SK-N-SH (cell line): ENCODE measurements at places on chromosomes 13 and 19. TPM values are rescaled to one million over a fixed set of nuclear protein-coding genes. Genes with fewer than 3 reads are reported as not detected.

The CYP4F2 gene
- 0.11 TPM in 1 of 2 replicates, not detected in the other for polyA plus RNA-seq

DNA sequence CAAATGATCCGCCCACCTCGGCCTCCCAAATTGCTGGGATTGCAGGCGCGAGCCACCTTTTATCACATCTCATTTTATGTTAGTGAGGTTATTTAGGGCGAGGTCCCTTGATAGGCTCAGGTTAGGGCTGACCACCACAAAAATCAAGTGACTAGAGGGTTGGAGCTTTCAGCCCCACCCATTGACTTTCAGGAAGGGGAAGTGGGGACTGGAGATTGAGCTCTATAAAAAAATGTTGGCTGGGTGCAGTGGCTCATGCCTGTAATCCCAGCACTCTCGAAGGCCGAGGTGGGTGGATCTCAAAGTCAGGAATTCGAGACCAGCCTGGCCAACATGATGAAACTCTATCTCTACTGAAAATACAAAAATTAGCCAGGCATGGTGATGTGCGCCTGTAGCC lies 20.1 kb downstream of the FPR3 start:
- DNase-seq, result no peak

- peak; percentile 78 for DNase-seq
These were observed 935 bp downstream of the LRP3 start for GRCh38 chr19:33194886-33195644.

DNA sequence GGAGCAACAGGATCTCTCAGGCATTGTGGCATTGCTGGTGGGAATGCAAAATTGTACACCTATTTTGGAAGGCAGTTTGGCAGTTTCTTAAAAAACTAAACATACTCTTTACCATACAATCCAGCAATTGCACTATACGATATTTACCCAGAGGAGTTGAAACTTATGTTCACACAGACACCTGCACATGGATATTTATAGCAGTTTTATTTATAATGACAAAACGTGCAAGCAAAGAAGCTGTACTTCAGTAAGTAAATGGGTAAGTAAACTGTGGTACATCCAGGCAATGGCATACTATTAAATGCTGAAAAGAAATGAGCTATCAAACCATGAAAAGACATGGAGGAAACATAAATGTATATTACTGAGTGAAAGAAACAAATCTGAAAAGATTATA lies 71.6 kb upstream of the UBAC2 start:
- no peak for DNase-seq

- DNase-seq, result no peak
These were observed 1.4 kb downstream of the DYRK1B start for GRCh38 chr19:39832341-39833083.

The GSX1 gene
- polyA plus RNA-seq, result not detected in 2 replicates

DNA sequence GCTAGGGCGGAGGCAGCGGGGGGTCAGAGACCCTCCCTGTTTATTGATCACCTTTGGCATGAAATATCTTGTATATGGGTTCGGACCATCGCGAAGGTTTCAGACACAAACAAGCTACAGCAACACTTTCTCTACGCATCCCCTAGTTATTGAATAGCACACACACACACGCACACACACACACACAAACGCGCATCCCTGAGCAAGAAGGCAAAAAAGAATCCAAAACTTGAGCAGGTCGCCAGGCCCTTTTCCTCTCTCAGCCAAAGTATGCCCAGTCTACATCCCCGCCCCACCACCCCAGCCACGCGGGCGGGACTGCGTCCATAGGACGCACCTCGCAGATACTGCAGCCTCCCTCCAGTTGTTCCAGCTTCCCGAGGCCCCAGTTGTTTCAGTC lies 16.0 kb downstream of the POU4F1 start:
- DNase-seq, result no peak

DNA sequence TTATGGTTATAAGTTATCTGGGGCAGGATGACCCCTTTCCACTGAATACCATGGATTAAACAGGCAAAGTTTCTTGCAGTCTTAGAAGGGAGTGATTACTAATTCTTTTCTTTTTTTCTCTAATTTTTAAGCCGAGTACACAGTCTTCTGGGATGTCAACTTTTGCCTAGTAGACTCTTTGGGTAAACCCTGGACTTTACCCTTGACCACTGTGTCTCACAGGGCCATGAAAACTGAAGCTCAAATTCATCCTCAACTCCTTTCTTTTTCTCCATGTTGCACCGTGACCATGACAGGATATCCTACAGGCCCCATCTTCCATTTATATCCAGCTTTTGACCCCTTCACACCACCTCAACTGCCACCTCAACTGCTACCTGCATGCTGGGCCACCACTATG lies 51.8 kb downstream of the GJA3 start:
- DNase-seq, result no peak

DNA sequence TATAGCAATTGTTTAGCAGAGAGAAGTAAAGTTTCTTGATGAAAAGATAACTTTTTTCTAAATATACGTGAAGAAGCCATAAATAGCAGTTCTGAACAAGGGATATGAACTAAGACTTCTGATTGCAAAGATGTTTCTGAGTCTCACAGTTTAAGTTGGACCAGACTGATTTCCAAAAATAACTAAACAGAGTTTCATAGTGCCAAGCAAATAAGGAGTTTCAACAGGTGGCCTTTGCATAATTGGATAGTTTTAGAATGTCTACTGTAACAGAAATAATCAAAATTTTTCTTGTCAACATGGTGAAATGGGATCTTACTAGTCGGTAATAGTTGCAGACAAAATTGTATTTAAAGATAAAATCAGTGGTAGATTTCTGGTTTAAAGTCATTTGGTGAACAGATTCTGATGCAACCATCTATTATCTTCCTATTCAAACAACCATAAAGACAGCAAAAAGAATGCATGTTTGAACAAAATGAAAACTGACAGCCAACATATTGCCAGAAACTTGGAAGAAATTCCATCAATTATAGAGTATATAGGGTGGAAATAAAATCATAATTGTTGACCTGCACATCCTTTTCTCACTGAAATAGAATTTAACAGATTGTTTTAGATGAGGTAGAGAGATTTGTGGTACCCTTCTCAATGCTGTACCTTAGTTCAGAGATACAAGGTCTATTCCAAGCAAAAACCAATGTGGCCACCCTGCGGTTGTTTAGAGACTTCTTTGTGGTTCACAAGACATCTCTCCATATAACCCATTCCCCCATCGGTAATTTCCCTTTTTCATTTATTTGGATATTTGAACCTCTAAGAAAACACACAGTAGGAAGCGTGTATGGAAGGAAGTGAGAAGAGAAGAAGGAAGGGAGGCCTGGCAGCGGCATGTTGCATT lies 275.3 kb downstream of the COG6 start:
- no peak for DNase-seq

DNA sequence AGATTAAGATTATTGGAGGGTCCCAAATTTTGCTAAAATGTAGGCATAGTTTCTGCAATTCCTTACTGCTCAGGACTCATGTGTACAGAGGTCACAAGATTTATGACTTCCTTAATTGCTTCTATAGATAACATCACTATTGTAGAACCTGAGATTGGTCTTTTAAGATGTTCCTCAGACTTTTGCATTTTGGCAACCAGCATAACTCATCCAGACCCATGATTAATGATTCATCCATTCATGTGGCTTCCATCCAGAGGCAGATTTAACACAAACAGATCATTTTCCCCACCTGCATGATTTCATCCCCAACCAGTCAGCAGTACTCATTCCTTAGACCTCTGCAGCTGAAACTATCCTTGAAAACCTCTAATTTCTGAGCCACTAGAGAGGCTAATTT lies 34.5 kb upstream of the CEACAM8 start:
- no peak for DNase-seq
